ENCODE measurements at places on chromosomes 12 and 14.

DNA sequence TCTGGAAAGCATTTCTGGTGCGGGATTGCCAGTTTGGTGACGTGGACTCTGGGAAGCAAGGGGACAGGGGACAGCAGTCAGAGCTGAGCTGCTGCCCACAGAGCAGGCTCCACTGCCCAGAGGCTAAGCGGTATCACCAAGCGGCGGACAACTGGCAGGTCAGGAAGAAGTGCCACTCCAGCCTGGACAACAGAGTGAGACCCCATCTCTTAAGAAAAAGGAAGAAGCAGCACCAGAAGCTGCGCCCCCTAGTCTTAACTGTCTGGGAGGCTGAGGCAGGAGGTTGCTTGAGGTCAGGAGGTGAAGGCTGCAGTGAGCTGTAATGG is 31.8 kb upstream of the MMP17 start:
- DNase-seq = no peak

GRCh38 chr12:6328045-6328779 is 13.7 kb downstream of the TNFRSF1A start:
- no peak for DNase-seq

DNA sequence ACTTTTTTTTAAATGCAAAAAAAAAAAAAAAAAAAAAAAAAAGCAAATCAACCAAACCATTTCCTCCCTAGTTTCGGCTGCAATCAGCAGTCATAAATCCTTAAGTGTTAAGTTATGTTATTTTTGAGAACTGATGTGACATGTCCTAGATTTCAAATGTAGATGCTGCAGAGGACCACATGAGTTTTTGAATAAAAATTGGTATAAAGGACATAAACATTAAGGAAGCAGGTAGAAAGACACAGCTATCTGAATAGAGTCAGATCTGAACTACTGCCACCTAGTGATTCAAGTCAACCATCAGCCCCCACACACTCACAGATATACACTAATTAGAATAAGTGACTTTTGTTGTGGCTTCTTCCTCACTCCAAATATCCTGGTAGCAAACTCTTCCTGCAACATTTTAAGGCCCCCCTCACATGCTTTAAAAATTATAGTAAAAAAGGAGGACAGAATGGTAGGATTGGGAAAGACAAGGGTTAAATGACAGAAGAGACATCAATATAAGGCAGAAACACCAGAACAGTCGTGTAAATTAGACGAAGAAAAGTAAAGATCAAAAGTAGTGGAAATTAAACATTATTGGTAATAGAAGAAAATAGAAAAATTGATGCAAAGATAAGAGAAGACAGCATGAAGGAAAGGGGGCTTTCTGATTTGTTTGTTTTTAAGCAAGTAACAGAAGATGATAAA is 394.5 kb upstream of the ATP2B1 start:
- peak; percentile 67 for DNase-seq

GRCh38 chr12:41942354-41942753 is 202.3 kb downstream of the GXYLT1 start:
- no peak for DNase-seq

GRCh38 chr12:127327986-127328385 is 939.0 kb upstream of the TMEM132C start:
- DNase-seq = no peak

- DNase-seq = no peak
Measured at GRCh38 chr12:82966001-82966559, 279.4 kb downstream of the TMTC2 start.

DNA sequence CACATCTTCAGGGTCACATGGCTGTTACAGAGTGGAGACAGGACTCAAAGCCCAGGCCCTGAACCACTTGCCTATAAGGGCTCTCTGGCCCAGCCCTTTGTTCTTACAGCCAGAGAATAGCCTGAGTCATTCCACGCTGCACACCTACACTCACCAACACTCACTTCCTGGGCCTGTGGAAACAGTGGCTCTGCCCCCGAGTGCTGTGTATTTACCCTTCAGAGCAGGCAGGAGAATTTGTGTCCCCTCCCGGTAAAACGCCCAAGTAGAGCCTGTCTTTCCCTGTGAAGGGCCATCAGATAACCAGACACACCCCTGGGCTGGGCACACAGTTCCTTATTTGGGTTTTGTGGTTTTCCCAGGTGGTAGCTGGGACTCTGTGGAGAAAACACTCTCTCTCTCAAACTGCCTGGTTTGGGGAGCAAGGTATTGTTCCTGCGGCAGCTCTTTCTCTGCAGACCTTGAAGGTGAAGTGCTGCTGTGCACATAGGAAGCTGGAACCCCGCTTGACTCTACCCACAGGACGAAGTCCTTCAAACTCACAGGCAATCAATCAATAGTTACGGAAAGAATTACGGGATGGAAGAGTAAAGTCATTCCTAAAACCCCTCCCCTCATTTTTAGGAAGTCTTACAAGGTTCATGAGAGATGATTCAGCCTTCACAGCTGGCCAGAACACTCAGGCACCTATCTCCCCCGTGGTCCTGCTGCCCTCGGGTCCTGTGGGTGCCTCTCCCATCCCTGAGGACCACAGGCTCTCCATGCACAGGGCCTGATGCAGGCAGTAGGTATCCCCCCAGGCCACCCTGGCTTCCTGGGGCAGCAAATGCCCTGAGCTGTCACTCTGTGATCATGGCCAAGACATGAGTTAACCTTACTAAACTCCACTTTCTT is 20.3 kb downstream of the FIGNL2 start:
- no peak for DNase-seq

DNA sequence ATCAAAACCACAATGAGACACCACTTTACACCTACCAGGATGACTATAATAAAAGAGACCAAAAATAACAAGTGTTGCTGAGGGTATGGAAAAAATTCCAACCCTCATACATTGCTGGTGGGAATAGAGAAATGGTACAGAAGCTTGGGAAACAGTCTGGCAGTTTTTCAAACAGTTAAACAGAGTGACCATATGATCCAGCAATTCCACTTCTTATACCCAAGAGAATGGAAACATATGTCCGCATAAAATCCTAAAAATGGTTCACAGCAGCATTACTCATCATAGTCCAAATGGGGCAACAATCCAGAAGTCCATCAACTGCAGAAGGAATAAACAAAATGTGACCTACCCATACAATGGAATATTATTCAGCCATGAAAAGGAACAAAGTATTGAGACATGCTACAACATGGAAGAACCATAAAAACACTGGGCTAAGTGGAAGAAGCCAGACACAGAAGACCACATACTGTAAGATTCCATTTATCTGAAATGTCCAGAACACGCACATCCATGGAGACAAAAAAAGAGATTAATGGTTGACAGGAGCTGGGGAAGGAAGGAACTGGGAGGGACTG is 44.5 kb downstream of the CHGA start:
- no peak for DNase-seq
